Osteocyte (in vitro differentiated cells): ENCODE measurements at places on chromosomes 12 and 14. TPM values are rescaled to one million over a fixed set of nuclear protein-coding genes. Genes with fewer than 3 reads are reported as not detected.

The MANSC1 gene
- 8.8 and 9.1 TPM in 2 replicates for total RNA-seq

DNA sequence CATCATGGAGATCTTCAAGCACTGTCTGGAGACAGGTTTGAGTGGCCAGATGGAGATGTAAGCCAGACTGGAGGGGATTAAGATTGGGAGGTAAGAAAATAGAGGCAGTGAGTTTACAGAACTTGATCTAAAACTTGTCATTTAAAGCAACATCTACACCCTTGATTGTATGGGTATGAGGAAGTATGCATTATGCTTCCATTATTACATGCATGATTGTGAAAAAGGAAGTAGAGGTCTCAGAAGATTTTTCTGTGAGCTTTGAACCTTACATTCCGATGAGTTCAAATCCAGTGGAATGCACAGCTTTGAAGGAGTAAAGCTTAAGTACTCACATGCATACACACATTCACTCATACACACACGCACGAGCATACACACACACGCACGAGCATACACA lies 550.8 kb downstream of the MED13L start:
- no peak overlapping the region for H3K27ac ChIP-seq
- H3K27me3 ChIP-seq: peaks cover 1% of the 10 kb centered on the region
- H3K36me3 ChIP-seq: no peaks in the 10 kb centered on the region
- no peak overlapping the region for H3K4me3 ChIP-seq
- H3K4me1 ChIP-seq: no peaks in the 10 kb centered on the region

DNA sequence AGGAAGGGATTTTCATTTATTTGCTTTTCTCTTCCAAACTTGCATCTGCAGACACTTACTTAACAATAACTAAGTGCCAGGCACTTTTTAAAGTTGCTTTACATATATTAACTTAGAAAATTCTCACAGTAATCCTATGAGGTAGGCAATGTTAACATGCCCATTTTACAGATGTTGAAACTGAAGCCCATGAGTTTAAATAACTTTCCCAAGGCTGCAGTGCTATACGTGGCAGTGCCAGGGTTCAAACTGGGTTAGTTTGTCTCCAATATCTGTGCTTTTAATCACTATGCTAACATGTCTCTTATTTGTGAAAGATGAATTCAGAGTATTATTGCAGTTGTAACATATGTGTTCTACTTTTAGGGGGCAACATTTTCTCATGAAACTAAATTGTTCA lies 29.9 kb downstream of the PUS7L start:
- H3K27me3 ChIP-seq: peaks cover 12% of the 10 kb centered on the region
- no peak for DNase-seq
- no peak overlapping the region for H3K4me3 ChIP-seq
- no peaks in the 10 kb centered on the region for H3K4me1 ChIP-seq

The MYG1 gene
- 72.5 and 80.5 TPM in 2 replicates for total RNA-seq

The CD163L1 gene
- 1.8 TPM in 2 replicates for total RNA-seq

DNA sequence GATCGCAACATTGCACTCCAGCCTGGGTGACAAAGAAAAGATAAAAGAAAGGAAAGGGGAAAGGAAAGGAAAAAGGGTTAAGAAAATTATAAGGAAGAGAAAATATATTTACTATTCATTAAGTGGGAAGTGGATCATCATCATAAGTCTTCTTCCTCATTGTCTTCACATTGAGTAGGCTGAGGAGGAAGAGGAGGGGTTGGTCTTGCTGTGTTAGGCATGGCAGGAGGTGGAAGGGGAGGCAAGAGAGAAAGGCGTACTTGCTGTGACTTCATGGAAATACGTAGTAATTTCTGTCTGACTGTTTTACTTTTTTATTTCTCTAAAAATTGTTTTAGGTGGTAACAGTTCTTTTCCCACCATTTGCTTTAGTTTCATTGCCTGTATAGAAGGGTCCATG lies 26.2 kb downstream of the FAM177A1 start:
- no peaks in the 10 kb centered on the region for H3K27me3 ChIP-seq
- H3K4me3 ChIP-seq: no peak overlapping the region
- H3K4me1 ChIP-seq: no peaks in the 10 kb centered on the region
- peaks cover 45% of the 10 kb centered on the region for H3K36me3 ChIP-seq
- DNase-seq: no peak
- H3K27ac ChIP-seq: no peak overlapping the region

- H3K36me3 ChIP-seq: no peaks in the 10 kb centered on the region
- no peak for DNase-seq
- H3K27me3 ChIP-seq: peaks cover 16% of the 10 kb centered on the region
- H3K4me1 ChIP-seq: peaks cover 7% of the 10 kb centered on the region
Observed at GRCh38 chr12:29921307-29921706, 137.6 kb upstream of the TMTC1 start.

DNA sequence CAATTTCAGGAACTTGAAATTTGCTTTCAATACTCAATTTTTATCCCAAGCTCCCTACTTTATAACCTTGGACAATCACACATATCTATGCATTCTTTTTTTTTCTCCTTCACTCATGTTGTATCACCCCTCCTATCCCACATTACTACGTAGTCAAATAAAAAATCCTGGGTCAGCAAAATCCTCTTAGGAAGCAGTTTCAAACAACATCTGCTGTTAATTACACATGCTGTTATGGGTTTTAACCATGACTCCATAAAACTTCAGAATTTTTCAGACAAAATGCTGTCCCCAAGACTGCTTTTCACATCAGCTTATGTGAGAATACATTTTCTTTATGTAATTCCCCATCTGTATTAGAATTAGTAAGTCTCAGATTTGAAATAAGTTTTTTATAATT lies 61.7 kb downstream of the LRFN5 start:
- no peak for DNase-seq
- H3K4me3 ChIP-seq: no peak overlapping the region
- no peaks in the 10 kb centered on the region for H3K27me3 ChIP-seq
- no peaks in the 10 kb centered on the region for H3K4me1 ChIP-seq

GRCh38 chr12:68953536-68953935 lies 20.6 kb upstream of the CPM start:
- no peak overlapping the region for H3K27ac ChIP-seq
- no peak overlapping the region for H3K4me3 ChIP-seq
- H3K36me3 ChIP-seq: no peaks in the 10 kb centered on the region
- H3K27me3 ChIP-seq: peaks cover 9% of the 10 kb centered on the region

DNA sequence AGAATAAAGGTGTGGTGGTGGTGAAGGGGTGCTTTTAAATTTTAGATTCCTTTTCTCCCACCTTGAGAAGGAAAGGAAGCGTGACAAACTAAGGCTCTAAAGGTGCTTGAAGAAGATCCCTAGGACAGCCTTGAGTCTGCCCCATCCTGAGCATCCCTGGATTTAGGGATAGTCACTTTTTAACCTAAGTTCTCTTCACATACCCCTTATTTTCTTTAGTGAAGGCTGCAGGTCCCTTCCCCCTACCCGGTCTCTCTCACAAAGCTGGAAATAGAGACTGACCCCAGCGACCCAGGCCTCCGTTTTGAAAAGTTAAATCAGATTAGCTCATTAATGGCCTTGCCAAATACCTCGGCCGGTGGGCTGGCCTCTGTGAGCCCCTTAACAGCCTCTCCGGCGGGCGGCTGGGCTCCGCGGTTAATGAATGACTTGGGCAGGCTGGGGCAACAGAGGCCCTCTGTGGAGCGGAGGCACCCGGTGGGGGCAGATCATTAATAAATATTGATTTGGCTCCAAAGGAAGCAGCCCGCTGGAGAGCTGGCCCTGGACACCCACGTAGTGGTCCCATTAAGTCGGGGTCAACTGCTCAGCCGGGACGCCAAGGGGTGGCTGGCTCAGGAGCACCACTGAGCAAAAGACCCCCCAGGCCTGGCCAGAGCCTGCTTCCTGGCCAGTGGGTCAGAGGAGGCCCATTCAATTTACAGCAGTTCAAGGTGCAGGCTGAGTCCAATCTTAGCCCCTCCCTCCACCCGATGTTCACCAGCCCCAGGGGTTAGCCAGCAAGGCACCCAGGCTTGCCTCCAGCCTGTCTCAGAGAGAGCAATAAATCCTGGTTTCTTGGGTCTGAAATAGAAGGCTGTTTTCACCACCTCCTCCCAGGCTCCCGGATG lies 31.8 kb downstream of the PAH start:
- H3K36me3 ChIP-seq: no peaks in the 10 kb centered on the region
- DNase-seq: no peak
- H3K27me3 ChIP-seq: no peaks in the 10 kb centered on the region
- no peak overlapping the region for H3K27ac ChIP-seq
- no peak overlapping the region for H3K4me3 ChIP-seq
- H3K4me1 ChIP-seq: no peaks in the 10 kb centered on the region

The NOP9 gene
- total RNA-seq: 27.8 and 28.2 TPM in 2 replicates

DNA sequence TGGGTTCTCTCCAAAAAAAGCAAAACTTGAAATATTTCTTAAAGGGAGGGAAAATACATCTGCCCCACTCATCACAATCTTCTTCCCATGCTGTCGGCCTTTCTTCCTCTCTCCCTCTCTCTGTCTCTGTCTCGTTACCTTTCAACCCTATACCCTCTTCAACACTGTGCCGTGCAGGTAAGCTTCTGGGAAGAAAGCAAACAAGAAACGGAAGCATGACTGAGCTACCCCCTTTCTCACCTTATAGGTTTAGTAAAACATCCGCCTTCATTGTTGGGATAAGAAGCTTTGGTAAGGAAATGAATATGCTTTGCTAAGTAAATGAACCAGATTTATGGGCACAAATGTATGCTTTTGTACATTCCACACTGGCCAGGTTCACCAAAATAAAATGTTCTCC lies 63.0 kb downstream of the TMEM30B start:
- no peak for DNase-seq
- H3K36me3 ChIP-seq: no peaks in the 10 kb centered on the region
- H3K4me1 ChIP-seq: peaks cover 81% of the 10 kb centered on the region
- H3K4me3 ChIP-seq: no peak overlapping the region
- no peaks in the 10 kb centered on the region for H3K27me3 ChIP-seq

GRCh38 chr12:40192704-40193255 lies 32.0 kb upstream of the LRRK2 start:
- no peaks in the 10 kb centered on the region for H3K36me3 ChIP-seq
- no peaks in the 10 kb centered on the region for H3K4me1 ChIP-seq
- H3K27ac ChIP-seq: no peak overlapping the region
- H3K27me3 ChIP-seq: no peaks in the 10 kb centered on the region

DNA sequence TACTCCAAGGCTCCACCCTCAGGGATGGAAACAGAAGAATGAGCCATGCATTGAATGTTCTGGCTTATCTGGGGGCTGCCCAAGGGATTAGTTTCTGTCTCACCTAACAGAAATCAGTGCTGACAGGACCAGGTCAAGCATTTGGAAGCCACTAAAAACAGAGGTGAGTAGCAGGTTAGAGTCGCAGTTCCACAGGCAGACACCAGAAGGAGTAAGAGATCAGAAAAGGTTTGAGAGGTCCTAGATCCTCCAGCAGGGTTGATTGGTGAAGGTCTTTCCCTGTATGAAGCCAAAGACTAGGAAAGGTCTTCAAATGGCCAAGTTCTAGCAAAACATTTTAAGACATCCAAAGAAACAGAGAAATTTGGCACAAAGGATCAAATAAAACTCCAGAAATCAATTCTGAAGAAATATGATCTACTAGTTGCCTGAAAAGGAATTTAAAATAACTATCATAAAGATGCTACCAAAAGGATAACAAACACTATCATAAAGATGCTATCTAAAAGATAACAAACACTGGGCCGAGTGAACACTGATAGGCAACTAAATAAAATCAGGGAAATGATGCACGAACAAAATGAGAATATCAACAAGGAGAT lies 19.5 kb upstream of the TTC9 start:
- H3K27me3 ChIP-seq: peaks cover 39% of the 10 kb centered on the region
- DNase-seq: no peak
- no peak overlapping the region for H3K4me3 ChIP-seq

DNA sequence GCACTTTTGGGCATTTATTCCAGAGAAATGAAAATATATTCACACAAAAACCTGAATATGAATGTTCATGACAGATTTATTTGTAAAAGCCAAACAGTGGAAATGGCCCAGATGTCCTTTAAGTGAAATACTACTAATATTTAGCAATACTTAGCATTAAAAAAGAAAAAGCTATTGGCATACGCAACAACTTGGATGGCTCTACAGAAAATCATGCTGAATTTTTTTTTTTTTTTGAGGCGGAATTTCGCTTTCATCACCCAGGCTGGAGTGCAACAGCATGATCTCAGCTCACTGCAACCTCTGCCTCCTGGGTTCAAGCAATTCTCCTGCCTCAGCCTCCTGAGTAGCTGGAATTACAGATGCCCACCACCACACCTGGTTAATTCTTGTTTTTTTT lies 24.1 kb downstream of the FGD6 start:
- H3K36me3 ChIP-seq: peaks cover 4% of the 10 kb centered on the region
- H3K27ac ChIP-seq: no peak overlapping the region
- H3K4me1 ChIP-seq: peaks cover 3% of the 10 kb centered on the region
